ENCODE measurements at places on chromosomes 12 and 14. TPM values are rescaled to one million over a fixed set of nuclear protein-coding genes. Genes with fewer than 3 reads are reported as not detected.

GRCh38 chr14:91244501-91244901 lies at the start of gene GPR68:
Gene GPR68, minus strand, starts transcription at chr14:91244704. Its CDS starts 9,654 bp downstream, at chr14:91235050.
- peaks cover 15% of the 10 kb centered on the region for H3K27me3 ChIP-seq
- DNase-seq = no peak
- H3K27ac ChIP-seq = no peak within 1 kb of the TSS
- H3K36me3 ChIP-seq = no peaks in the 10 kb centered on the region

- no peaks in the 10 kb centered on the region for H3K4me1 ChIP-seq
- no peak overlapping the region for H3K27ac ChIP-seq
- H3K36me3 ChIP-seq = peaks cover 31% of the 10 kb centered on the region
Observed at GRCh38 chr14:76742966-76743365, 18.3 kb upstream of the VASH1 start.

DNA sequence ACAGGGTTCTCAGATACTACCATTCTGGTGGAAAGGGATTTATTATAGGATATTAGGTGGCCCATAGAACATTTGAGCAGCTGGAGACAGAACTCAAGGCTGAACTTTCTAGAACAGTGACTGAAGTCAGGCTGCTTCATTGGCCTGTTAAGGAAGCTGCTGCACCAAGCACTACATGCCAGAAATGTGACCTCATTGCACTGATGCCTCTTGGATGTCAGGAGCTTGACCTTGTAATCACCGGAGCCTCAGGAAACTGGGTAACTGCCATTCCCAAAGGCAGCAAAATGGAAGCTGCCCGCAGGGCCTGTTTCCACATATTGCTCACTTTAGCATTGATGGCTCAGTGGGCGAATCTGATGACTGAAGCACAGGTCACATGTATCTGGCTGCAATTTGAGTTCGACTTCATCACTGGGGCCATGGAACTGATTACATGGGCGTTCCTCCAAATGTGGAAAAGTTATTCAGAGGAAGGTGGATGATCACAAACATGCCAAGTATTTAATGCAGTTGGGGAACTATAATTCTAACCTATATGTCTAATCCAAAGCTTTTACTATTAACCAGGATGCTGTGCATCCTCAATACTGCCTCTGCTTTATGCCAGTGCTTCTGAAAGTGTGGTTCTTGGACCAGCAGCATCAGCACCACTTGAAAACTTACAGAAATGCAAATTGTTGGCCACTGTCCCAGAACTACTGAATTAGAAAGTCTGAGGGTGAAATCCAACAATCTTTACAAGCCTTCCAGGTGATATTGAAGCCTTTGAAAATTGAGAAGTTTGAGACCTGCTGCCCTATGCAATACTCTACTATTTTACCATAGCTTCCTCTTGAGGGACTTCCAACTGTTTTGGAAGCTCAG lies 337.2 kb upstream of the NAV3 start:
- no peak for DNase-seq
- H3K4me3 ChIP-seq = no peak overlapping the region
- peaks cover 5% of the 10 kb centered on the region for H3K4me1 ChIP-seq
- no peaks in the 10 kb centered on the region for H3K27me3 ChIP-seq
- H3K36me3 ChIP-seq = no peaks in the 10 kb centered on the region

DNA sequence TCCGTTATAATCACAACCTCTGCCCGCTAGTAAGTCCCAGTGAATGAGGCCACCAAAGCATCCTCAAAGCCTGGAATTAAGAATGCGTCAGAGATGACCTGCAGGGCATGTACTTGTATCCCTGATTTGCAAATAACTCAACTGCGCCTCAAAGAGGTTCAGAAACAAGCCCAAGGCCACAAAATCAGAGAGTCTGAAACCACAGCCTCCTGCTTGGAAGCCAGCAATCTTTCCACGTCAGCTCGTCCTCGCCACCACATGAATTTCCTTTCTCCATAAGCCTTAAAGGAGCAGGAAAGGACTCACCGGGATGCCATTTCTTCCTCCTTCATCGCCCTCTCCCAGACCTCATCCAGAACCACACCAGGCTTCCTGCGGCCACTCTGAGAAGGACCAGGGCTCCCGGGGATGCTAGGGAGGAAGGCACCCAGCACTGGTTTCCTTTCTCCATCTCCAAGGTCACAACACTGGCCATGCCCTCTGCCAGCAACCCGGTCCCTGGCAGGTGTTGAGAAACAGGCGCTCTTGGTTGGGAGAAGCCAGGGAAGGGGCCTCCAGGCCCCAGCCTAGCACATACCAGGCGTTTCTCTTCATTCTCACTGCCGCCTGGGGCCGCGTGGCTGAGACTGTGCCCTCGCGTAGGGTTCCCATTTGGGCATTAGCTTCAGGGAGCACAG lies 191.2 kb upstream of the DIO3 start:
- H3K27me3 ChIP-seq = peaks cover 3% of the 10 kb centered on the region
- H3K36me3 ChIP-seq = no peaks in the 10 kb centered on the region
- no peak overlapping the region for H3K27ac ChIP-seq
- no peak overlapping the region for H3K4me3 ChIP-seq

DNA sequence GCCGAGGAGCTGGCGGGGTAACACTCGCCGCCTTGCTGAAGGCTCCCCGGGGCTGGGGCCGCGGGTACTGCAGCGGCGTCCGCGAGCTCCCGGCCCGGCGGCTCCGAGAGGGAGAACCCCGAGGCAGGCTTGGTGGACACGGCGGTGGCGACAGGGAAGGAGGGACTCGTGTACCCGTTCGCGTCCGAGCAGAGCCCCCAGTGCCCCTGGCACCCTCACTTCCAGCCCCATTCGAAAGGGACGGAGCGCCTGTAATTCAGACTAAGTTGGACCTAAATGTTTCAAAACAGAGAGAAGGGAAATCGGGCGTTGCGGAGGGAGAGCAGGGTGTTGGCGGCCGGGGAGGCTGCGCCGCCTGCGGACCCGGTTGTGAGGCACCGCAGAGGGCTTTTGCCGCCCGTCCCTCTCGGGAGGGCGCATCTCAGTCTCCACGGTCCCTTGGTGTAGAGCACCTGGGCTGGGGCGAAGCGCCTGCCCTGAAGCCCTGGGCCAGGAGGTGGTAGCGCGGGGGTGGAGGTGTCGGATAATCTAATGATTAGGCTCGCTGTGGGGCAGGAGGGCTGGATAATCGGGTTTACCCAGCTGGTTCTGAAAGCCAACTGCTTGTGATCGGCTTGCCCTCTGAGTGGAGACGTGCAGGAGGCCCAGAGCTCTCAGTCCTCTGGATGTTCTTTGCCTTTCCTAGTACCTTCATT lies 771 bp downstream of the DAAM1 start:
- peak overlapping the region; percentile 97 for H3K27ac ChIP-seq
- H3K36me3 ChIP-seq = no peaks in the 10 kb centered on the region
- peak; percentile 28 for DNase-seq
- peaks cover 41% of the 10 kb centered on the region for H3K4me1 ChIP-seq
- peak overlapping the region; percentile 98 for H3K4me3 ChIP-seq

DNA sequence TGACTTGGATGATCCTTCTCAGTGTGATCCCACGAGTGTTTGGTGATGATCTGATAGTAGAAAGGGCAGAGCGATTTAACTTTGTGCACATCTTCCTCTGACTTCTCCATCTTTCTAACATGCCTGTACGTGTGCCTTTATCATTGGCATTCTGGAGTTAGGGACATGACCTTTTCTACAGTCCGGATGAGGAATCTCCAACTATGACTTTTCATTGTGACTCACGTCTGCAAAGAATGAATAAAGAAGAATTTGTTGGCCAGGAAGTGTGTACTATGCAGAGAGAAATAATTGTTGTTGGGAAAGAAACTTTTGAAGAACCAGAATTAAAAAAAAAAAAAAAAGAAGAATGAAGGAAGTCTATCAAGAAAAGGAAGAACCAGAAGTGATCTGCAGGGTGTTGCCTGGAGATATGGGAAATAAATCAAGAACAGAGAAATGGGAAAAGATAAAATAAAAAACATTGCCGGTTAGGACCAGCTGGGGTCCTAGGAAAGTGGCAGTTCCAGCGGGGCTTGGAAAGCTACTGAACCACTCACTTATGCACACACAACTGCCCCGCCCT lies 25.3 kb downstream of the PPFIBP1 start:
- peak overlapping the region; percentile 4 for H3K27ac ChIP-seq
- DNase-seq = no peak
- H3K27me3 ChIP-seq = no peaks in the 10 kb centered on the region

DNA sequence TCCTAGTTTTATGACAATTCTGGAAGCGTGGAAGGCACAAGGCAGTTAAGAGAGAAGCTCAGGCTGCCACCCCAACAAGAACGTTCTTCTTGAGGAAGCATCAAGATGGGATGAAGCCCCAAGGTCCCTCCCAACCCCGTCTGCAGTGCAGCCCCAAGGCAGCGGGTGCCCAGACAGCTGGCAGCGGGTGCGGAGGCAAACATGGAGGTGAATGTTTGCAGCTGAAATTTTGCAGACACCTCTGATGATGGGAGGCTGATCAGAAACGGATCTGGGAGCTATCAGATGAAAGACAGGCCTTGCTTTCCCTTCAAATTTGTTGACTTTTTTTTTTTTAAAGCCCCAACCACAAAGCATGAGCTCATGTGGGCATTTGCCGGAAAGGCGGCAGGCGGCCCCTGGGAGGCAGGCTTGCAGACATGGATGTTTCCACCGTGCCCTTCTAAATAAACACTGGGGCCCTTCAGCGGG lies 230.7 kb upstream of the RTL1 start:
- no peaks in the 10 kb centered on the region for H3K36me3 ChIP-seq
- H3K4me3 ChIP-seq = no peak overlapping the region
- H3K27ac ChIP-seq = no peak overlapping the region
- peaks cover 12% of the 10 kb centered on the region for H3K4me1 ChIP-seq
- DNase-seq = no peak

DNA sequence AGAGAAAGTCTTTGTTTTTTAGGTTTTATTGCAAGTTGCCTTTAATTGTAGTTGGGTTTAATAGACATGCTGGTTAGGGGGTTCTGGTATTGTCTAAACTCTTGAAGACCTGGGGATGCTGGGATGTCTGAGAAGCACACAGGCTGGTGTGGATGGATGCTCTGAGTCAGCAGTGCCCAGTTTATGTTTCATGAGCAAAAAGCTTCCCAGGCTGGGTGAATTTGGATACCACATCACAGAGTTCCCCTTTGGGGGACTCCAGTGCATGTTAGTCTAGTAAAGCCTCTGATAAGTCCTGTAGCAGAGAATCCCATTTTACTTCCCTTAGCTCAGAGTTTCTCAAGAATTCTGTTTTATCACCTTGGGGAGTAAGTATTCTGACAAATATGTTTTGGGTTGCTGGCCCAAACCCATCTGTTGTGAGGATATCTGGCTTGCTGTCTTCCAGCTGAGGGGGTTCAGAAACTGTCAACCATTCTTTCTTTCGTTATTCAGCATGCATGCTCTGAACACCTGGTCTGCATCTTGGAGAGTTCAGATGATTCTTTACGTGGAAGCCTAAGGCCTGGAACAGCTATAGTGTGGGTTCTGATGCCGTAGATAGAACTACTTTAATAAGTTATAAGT lies 509.1 kb downstream of the VRK1 start:
- DNase-seq = no peak
- H3K36me3 ChIP-seq = no peaks in the 10 kb centered on the region
- H3K4me1 ChIP-seq = no peaks in the 10 kb centered on the region
- H3K4me3 ChIP-seq = no peak overlapping the region
- H3K27ac ChIP-seq = no peak overlapping the region

DNA sequence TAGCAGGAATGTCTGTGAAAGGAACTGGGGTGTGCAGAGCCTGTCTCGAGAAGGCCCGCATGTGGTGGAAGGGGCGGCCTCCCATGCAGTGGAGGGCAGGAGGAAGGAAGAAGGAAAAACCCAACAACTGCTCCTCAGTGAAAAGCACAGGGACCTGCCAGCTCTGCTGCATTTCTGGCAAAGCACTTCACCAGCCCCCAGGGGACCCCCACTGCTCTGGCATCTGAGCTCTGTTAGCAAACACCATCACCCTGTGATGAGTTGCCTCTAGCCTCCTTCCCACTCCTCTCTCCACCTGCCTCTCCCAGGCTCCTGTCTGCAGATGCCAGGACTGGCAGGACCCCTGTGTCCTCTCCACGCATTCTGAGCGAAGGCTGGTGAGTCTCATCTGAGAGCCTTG lies 69.0 kb upstream of the DDX11 start:
- no peak for DNase-seq
- no peaks in the 10 kb centered on the region for H3K36me3 ChIP-seq
- H3K4me1 ChIP-seq = no peaks in the 10 kb centered on the region
- H3K27ac ChIP-seq = no peak overlapping the region
- H3K27me3 ChIP-seq = no peaks in the 10 kb centered on the region
- no peak overlapping the region for H3K4me3 ChIP-seq

- H3K4me1 ChIP-seq = peaks cover 32% of the 10 kb centered on the region
- H3K36me3 ChIP-seq = no peaks in the 10 kb centered on the region
- peaks cover 96% of the 10 kb centered on the region for H3K27me3 ChIP-seq
- H3K27ac ChIP-seq = no peak overlapping the region
Observed at GRCh38 chr12:26126340-26127284, 1.8 kb upstream of the BHLHE41 start.

GRCh38 chr12:95142431-95143151 lies 69.2 kb upstream of the NR2C1 start:
- no peak overlapping the region for H3K27ac ChIP-seq
- no peak for DNase-seq
- peaks cover 25% of the 10 kb centered on the region for H3K4me1 ChIP-seq
- no peak overlapping the region for H3K4me3 ChIP-seq
- peaks cover 2% of the 10 kb centered on the region for H3K36me3 ChIP-seq

- peak; percentile 73 for DNase-seq
- peaks cover 11% of the 10 kb centered on the region for H3K4me1 ChIP-seq
- peaks cover 38% of the 10 kb centered on the region for H3K27me3 ChIP-seq
- H3K27ac ChIP-seq = no peak within 1 kb of the TSS
- no peaks in the 10 kb centered on the region for H3K36me3 ChIP-seq
Observed at GRCh38 chr14:104977681-104978653, at the start of gene AHNAK2. Gene AHNAK2, minus strand, starts transcription at chr14:104978374. Its CDS starts 137 bp downstream, at chr14:104978237.

AKAP6 gene
- total RNA-seq = 9.7 TPM

CAND1 gene
- total RNA-seq = 259 TPM

TCL1B gene
- not detected for total RNA-seq

KRT5 gene
- total RNA-seq = not detected

MSI1 gene
- total RNA-seq = 224 TPM

CCDC85C gene
- total RNA-seq = 31.4 TPM

PRB2 gene
- not detected for total RNA-seq

C12orf54 gene
- not detected for total RNA-seq

TDRD9 gene
- total RNA-seq = not detected

KRT1 gene
- not detected for total RNA-seq

KLRD1 gene
- not detected for total RNA-seq

All from neural crest cell (in vitro differentiated cells).